ENCODE measurements at places on chromosomes 2 and 18.

DNA sequence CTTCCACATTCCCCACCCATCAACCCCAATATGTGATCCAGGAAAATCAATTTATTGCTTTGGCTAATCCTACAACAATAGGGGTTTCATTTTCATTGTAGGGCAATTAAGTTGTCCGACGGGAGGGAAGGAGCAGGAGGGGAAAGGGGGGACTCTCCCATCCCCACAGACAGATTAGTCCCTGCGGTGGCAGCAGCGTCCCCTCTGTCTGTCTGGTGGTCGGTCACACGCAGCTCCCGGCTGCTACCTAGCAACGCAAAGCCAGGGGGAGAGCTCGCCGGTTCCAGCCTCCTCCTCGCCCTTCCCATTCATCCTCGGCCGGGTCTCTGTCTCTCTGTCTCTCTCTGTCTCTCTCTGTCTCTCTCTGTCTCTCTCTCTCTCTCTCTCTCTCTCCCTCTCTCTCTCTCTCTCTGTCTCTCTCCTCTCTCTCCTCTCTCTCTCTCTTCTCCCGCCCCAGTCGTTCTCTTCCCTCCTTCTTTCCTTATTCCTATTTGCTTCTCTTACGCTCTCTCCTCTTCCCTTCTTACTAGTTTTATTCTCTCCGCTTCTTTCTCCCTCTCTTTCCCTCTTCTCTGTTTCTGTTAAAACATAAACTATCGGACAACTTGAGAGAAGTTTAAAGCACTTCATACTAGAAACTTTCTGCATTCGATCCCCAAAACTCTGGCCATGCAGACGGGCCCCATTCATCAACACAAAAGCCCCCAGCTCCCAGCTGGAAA lies 1.2 kb downstream of the LRP2 start:
- no peak for DNase-seq

DNA sequence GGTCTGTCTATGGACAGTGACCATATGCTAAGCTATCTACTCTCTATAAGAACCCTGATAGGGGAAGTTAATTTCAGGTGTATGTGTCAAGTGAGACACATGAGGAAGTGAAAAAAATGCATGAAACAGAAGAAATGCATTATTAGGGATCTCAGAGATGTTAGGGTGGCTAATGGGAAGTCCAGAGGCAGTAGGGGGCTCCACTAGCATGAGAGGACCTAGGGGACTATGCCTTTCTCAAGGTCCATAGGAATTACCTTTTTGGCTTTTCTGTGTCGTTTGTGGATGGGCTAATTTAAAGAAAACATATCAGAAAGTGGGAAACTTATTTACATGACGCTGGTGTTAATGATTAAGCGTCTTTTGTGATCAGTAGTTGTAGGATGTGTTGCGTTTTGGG lies 1653.2 kb downstream of the DPP10 start:
- DNase-seq: no peak

DNA sequence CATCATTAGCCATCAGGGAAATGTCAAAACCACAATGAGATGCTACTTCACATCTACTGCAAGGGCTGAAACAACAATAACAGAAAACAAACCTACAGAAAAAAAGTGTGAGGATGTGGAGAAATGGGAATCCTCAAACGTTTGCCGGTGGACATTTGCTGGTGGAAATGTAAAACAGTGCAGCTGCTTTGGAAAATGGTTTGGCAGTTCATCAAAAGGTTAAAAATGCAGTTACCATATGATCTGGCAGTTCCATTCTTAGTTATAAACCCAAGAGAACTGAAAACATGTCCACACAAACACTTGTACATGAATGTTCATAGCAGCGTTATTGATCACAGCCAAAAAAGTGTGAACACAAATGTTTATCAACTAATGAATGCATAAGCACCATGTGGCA lies 44.2 kb downstream of the PROC start:
- no peak for DNase-seq

DNA sequence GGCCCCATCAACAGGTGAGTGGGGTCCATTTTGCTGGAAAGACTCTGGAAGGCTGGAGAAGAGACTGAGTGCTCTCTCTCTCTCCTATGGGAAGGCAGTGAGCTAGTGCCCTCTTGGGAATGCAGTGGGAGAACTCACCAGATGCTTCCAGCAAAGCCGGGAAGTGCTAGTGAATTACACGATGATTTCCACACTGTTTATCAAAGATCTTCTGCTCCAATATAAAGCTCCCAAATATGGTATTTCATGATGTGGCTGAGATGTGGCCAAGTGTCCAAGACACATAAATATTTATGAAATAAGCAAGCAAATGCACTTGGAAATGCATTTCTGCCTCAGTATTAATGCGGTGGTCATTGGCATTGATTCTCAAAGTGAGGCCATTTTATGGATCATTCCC lies 135.9 kb downstream of the VAPA start:
- no peak for DNase-seq

DNA sequence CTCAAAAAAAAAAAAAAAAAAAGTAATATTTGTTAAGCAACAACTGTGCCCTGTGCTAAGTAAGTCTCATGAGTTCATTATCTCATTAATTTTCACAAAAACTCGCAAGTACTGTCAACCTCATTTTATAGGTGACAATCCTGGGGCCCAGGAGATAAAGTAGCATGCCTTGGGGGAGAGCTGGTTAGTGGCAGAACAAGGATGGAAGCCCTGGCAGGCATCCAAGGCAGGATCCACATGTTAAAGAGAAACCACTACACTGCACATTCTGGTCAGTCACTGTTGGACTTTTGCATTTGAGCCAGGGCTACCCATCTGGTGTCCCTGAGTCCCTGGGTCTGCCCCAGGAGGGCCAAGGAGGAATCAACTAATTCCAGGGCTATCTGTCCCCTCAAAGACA lies 54.6 kb downstream of the ZFP36L2 start:
- no peak for DNase-seq

DNA sequence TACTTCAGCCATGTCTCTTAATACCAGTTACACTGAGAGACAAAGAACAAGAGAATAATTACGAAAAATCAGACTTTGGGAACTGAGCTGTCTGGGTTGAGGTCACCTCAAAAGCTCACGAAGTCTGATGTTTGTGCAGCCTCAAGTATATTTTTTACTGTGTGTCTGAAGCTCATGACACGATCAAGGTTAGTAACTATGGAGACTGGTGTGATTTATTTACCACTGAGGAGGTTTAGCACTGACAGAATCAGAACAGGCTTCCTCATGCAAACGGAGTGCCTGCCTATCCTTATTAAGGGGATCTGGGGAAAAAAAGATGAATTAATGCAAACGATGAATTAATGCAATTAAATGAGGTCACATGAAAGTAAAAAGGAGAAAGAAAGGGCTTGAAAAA lies 61.1 kb upstream of the RAPH1 start:
- DNase-seq: no peak

DNA sequence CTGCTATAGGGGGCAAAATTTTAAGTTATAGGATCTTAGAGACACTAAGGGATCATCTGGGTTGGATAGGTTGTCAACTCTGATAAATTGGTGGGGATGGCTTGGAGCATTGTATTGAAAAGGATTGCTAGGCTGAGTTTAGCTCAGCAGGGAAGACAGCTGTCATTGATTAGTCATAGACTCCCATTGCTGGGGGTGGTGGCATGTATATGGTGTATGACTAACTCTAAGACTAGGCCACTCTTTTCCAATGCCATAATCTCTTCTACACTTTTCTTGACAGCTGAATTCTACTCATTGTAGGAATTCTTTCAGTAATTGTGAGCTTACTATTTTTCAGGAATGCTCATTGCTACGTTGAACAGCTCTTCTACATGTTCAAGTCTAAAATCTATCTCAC lies 81.3 kb upstream of the PELI1 start:
- DNase-seq: no peak

DNA sequence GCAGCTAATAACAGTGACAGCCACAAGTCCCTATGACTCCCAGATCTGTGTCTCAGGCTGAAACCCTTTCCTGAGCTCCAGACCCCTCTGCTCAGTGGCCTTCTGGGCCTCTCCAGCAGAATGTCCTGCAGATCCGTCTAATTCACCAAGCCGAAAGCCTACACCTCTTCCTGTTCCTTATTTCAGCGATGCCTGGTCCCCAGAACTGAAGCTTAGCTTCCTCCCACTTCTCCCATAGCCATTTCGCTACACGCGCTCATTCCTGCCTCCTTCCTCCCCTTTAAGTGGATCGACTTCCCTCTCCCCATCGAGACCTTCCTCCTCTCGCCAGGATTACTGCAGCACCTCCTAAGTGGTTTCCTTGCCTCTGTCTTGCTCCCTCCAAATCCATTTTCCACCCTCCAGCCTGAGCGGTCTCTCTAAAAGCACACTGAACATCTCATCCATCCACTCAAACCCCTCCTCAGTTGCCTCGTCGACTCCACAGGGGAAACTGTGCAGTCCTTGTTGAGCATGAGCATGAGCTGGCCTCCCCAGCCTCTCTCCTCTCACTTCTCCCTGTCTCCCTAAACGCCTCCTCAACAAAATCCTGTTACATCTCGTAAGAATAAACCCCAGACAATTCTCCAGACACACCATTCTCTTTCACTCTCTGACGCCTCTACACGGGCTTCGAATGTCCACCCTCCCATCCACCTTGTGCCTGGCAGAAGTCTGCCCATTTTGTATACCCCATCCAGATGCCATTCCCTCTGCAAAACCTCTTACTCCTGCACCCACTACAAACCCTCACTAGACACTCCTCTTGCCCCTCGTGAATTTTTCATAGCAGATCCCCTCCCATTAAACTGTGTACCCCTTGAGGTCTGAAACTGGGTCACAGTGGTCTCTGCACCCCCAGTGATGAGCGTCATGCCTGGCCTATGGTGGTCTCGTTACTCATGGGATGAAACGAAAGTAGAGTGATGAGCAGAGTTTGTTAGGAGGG lies 232.6 kb downstream of the ATAD2B start:
- no peak for DNase-seq

GRCh38 chr2:37659723-37660122 lies 11.7 kb downstream of the CDC42EP3 start:
- no peak for DNase-seq

DNA sequence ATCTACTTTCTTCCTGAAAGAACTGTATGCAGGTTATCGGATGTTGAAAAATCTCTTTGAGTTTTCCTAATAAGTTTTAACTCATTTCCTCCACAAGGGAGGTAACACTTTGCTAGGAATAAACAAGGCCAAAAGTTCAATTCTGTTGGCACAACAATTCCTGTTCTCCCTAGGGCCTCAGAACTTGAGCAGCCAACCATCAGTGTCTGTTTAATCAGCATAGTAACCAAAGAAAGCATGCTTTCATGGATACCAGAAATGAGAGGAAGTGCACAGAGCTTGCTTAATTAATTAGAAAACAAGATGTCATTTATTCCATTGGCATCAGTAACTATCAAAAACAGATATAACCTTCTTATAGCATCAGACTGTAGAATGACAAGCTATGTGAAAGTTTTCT lies 503.2 kb upstream of the CNTNAP5 start:
- no peak for DNase-seq

DNA sequence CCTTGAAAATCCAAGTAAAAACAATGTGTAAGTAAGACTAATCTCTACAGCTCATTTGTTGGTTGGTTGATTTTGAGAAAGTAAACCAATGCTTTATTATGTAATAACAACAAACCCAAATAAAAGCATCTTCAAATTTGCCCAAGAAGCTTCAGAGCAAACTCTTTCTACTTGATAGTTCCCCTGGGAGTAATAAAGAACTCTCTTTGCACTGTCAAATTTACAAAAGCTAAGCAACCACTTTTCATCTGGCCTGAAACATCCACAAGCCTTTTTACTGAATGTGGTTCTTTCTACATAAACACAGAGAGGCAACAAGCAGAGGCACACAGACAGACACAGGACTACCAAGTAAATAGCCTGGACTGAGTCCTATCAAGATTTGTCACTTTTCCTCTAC lies 28.8 kb upstream of the CACNB4 start:
- DNase-seq: no peak

DNA sequence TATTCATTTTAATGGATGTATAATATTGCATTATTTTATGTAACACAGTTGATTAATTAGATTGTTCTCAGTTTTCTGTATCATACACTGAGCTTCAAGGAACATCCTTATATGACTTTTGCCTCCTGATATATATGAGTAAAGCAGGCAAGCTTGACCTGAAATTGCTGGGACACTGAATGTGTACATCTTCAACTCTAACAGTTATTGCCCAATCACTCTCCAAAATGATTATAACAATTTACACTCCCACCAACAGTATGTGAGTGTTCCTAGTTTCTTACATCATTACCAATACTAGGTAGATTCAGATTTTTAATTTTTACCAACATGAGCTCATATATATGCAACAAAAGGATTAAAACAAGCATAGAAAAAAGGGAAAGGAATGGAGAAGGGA lies 379.4 kb downstream of the SETBP1 start:
- no peak for DNase-seq

DNA sequence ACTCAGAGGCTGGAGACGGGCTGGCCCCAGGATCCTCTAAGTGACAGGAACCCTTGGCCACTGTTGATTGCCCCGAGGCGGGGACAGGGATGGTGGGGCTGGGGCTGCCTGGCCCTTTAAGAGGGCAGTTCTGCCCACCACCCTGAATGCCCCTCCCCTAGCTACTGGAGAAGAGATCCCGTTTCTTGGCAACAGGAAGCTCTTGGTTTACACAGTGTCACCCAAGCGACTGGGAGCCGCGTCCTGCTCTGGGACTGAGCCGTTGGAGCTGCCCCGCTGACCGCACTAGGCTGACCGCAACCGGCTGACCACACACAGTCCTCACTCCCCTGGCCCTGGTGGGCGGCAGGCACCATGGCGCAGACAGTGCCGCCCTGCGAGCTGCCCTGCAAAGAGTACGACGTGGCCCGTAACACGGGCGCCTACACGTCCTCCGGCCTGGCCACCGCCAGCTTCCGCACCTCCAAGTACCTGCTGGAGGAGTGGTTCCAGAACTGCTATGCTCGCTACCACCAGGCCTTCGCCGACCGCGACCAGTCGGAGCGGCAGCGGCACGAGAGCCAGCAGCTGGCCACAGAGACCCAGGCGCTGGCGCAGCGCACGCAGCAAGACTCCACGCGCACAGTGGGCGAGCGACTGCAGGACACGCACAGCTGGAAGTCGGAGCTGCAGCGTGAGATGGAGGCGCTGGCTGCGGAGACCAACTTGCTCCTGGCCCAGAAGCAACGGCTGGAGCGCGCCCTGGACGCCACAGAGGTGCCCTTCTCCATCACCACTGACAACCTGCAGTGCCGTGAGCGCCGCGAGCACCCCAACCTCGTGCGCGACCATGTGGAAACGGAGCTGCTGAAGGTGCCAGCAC lies at the start of gene TEKT4:
TSS of gene TEKT4 (plus strand) at position 205 of the 862 bp plus-strand sequence. CDS start at position 355, 150 bp downstream.
- no peak for DNase-seq

- no peak for DNase-seq
Observed at GRCh38 chr18:49169037-49169521, 218.3 kb upstream of the SMAD7 start.
